Endothelial cell of umbilical vein (primary cell): ENCODE measurements at places on chromosomes 4 and X. TPM values are rescaled to one million over a fixed set of nuclear protein-coding genes. Genes with fewer than 3 reads are reported as not detected.

The VCX3A gene
- total RNA-seq = not detected in 2 replicates

The GPM6B gene
- not detected in 2 replicates for total RNA-seq

The SASH3 gene
- total RNA-seq = not detected in 2 replicates

DNA sequence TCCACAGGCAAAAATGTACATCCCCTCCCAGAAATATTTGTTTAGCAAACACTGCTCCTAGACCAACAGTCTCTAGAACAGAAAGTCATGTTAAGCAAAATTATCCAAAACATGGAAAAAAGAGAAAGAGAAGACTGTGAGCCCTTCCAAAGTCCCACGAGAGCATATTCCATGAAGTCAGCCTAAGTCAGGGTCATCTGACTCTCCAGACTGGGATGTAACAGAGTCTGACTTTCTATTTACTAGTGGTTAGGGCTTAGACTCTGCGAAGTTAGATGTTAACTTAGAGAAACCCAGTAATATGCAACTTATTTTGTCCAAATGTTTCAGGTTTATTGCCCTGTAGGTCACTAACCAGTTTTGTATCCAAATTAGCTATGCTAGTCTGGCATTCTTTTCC is 102.3 kb downstream of the MID1 start:
- DNase-seq = no peak

DNA sequence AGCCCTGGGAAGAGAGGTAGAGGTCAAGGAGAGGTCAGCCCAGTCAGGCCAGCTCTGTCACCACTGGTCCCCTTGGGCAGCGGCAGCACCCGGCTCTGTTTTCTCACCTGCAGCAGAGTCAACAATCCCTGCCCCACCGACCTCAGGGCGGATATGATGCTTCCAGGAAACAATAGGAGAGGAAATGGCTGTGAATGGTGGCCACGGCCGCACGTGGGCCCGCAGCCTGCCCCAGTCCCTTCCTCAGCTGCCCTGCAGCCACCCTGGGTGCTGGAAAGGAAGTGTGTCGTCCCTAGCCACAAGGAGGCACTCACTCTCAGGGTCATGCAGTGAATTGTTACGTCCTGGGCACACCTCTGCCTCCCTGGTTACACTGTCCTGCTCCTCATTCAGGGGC is 92.5 kb upstream of the ENPP6 start:
- DNase-seq = peak; percentile 28

GRCh38 chrX:9646471-9647224 is 119.0 kb downstream of the GPR143 start:
- DNase-seq = peak; percentile 10

GRCh38 chrX:133561251-133561650 is 146.0 kb upstream of the GPC4 start:
- no peak for DNase-seq
